Trophoblast cell (in vitro differentiated cells and primary cell): ENCODE measurements at places on chromosomes 2 and 18.
A peak's percentile ranks its signal among the peaks of the same experiment; 100 is the strongest.

DNA sequence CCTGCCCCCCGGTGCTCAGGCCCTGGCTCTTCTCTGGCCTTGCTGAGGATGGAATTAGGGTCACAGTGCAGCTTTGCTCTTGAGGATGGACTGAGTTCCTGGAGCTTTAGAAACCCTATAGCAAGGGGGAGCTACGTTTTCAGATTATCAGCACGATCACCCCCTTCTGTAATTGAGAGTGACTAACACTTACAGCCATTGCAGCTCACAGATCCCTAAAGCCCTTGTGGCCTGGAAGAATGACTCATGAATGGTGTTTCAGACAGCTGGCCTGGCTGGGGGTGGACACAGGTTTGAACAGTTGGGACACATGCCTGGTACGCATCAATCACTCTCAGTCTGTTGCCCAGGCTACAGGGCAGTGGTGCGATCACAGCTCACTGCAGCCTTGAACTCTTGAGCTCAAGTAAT is 79.7 kb upstream of the IGFBP5 start:
- peak; percentile 87 for DNase-seq

GRCh38 chr2:130920415-130921163 is 83.9 kb downstream of the ARHGEF4 start:
- peak; percentile 93 for DNase-seq

- no peak for DNase-seq
Observed at GRCh38 chr18:50937183-50937582, 30.7 kb upstream of the ELAC1 start.

DNA sequence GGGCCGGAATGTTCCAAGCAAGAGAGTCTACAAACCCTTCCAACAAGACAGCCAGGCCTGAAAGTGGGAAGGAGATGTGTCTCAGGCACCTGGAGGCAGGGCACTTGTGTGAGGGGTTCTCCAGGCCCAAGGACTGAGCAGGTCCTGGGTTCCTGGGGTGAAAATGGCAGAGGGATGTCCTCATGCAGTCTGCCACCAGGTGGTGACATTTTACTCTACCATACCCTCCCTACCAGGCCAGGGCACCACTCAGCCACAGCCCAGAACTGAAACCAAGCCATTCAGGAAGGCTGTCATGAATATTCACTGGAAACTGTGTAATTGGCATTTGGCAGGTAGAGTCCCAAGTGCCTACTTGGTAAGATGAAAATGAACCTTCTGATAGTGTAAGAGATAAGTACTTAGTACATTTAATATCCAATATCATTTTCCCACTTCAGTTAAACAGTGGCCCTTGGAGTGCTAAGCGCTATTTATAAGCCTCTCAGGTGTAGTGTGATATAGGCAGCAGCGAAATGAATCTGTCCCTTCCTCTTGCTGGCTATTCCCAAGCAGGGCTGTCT is 185.1 kb downstream of the MYO5B start:
- DNase-seq, result peak; percentile 28
